Activated T-cell treated with anti-CD3 and anti-CD28 coated beads, Interleukin-2, amount 50 U/mL, for 48 hours (primary cell): ENCODE measurements at places on chromosomes 2 and 18.

DNA sequence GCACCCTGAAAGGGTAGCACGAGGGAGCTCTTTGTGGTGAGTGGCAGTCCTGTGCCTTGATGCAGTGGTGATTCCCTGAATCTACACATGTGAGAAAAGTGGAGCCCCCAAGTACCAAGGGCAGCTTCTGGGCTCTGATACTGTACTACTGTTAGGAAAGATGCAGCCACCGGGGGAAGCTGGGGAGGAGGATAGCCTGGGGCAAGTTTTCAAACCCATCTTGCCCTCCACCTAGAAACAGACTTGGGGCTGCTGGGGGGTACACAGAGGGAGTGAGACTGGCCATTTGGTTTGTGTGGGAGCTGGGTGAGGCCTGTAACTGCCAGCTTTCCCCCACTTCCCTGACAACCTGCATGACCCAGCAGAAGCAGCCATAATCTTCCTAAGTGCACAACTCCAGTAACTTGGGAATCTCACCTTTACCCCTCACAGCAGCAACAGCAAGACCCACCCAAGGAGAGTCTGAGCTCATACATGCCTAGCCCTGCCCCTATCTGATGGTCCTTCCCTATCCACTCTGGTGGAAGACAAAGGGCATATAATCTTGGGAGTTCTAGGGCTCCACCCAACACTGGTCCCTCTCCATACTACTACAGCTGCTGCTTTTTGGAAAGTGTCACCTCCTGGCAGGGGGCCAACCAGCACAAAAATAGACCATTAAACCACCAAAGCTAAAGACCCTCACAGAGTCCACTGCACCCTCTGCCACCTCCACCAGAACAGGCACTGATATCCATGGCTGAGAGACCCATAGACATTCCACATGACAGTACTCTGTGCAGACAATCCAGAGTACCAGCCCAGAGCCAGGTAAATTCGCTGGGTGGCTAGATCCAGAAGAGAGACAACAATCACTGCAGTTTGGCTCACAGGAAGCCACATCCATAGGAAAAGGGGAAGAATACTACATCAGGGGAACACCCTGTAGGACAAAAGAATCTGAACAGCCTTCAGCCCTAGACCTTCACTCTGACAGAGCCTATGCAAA is 8.2 kb downstream of the MALL start:
- no peak for DNase-seq

DNA sequence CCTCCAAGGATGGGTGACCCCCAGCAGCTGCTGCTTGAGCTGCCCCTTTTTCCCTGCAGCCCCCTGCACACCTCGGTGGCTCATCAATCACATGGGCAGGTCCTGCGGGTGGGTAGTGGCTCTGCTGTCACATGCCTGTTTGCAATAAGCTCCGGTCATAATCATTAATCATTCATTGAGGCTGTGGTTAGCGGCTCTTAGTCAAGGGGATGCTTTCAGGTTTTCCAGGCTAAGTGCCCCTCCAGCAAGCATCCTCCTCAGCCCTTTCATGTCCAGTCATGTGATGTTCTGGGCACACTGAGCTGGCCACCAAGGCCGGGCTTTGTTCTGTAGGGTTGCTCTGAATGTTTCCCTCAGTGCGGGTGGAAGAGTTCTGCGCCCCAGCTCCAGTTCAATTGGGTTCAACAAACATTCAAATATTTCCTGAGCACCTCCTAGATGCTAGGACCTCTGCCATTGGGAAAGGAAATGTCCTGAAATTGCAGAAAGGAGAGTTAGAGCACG is 96.4 kb upstream of the LDAH start:
- no peak for DNase-seq

- no peak for DNase-seq
These were observed 258.5 kb downstream of the KCNS3 start for GRCh38 chr2:18136881-18137475.

GRCh38 chr2:176479961-176480360 is 210.7 kb downstream of the MTX2 start:
- DNase-seq = no peak

DNA sequence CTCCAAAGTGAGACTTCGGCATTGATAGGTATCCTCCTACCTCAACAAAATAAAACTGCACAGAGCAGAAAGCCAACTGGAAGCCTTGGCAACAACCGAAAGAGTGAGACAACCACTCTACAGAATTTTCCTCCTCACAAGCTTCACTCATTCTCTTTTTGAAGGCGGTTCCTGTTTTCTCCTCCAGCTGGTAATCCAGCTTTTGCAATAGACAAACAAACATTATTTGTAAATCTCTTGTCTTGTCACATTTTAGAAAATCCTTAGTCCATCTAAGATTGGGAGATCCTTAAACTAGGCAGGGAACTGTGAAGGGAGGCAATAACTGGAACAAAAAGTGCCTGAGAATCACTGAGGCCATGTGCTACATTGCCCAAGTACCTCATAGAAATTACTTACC is 332.4 kb downstream of the BCL11A start:
- DNase-seq = no peak

DNA sequence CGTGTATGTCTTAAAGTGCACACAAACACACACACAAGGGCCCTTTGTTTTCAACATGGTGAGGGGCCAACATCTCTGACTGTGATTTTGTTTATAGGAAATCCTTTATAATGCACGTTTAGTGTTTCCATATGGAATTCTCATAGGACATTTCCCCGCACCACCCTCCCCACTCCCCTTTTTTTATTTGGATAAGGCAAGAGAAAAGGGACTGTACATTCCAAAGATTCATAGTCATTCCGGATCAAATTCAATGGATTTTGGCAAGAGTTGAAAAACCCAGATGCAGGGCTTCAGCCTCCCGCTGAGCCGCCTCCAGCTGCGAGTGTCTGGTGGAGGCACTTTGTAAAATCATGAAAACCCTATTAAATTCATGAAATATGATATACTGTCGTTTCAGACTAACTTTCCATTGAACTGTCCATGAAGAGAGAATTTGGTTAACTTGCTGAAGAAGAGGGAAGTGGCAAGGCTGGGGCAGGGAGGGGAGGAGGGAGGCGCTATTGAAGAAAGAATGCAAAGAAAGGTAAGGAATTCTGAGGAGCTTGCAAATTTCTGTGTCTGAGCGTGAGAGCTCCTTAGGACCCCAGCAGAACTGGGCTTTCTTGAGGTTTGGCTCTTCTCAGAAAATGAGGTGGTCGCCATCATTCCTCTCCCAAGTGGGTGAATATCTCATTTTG is 25.8 kb upstream of the SLC14A2 start:
- DNase-seq = no peak

- DNase-seq = no peak
These were observed 32.9 kb downstream of the KCNK3 start for GRCh38 chr2:26725521-26725820.

DNA sequence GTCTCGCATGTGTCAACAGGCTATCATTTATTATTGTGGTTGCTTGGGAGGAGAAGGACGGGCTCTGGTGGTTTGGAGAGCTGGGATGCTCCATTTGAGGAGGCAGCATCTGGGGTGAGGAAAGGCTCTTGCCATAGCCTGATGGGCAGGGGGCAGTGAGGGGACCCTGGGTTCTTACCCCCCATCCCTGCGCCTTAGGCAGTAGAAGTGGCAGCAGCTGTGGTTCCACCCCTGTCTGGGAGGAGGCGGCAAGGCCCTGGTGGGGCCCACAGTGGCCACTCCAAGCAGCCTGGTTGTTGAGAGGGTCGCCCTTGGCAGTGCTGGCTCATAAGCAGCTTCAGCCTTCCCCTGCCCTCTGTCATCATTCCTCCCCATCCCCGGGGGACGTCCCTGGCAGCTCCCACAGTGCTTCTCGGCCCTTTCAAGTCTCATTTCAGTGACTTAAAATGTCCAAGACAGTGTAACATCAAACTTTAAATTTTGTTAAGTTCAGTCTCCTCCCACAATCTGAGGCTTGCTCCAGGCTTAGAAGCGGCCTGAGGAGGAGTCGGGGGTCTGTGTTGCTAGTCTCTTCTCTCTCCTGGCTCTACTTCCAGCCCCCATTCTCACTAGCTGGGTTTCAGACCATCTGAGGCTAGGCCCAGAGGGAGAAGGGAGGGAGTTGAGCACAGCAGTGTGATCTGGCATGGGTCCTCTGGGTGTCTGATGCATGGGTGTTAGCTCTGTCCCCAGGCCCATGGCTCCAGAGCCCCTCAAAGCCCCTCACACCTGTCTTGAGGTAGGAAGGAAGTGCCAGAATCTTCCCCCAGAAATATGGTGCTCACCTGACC is 34.9 kb upstream of the PTPN4 start:
- DNase-seq = no peak

GRCh38 chr18:68387246-68387645 is 327.7 kb downstream of the TMX3 start:
- no peak for DNase-seq

DNA sequence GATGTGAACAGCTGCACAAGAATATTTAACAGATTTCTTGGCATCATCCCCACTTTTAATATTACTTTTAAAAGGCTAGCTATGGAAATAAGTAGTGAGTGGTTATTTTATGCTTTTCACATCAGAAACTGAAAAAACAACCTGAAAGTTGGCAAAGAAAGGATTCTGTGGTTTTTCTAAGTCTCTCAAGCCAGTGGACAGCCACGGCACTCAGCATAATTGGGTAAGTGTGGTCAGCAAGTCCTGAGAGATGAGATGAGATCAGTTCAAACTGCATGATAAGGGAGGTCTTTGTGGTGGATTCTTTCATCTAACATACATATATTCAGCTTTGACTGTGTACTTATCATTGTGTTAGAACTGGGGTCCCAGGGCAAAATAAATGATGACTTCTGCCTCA is 105.2 kb downstream of the LYPD6B start:
- DNase-seq = no peak

GRCh38 chr2:102282678-102283091 is 28.7 kb upstream of the IL1RL1 start:
- DNase-seq = no peak

GRCh38 chr2:50719837-50720696 is 311.9 kb downstream of the NRXN1 start:
- DNase-seq = no peak

GRCh38 chr2:220259662-220260061 is 632.2 kb downstream of the SLC4A3 start:
- DNase-seq = no peak

DNA sequence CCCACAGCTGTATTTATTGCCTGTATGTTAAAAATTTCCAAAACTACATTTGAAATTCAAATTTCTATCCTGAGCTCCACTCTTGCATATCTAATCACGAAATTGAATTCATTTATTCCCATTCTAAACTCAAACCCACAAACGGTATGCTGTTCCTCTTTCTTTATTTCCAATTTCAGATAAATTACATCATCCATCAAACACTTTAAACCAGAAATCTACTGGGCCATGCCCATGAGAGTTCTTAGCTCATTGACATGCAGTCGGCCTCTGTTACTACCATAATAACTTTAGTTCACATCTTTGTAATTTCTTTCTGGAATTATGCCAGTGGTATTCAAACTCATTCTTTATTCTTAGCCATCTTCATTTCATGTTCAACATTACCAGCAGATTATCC is 100.3 kb downstream of the COL3A1 start:
- DNase-seq = no peak

DNA sequence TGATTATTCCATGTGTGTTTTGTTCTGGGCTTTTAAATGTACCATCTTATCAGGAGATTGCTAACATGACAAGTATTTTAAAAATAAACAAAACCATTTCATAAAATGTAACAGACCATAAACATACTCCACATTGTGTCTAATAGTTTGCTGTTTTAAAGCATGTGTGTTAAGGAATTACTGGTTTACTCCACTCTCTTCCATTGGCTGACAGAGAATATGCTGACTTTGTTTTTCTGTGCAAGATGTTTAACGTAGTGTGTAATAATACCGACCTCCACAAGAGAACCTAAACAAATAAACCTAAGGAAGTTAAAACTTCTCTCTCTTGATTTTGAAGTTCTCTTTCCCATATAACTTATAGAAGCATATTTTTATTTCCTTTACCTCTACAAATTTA is 17.0 kb upstream of the TMEM18 start:
- DNase-seq = no peak

DNA sequence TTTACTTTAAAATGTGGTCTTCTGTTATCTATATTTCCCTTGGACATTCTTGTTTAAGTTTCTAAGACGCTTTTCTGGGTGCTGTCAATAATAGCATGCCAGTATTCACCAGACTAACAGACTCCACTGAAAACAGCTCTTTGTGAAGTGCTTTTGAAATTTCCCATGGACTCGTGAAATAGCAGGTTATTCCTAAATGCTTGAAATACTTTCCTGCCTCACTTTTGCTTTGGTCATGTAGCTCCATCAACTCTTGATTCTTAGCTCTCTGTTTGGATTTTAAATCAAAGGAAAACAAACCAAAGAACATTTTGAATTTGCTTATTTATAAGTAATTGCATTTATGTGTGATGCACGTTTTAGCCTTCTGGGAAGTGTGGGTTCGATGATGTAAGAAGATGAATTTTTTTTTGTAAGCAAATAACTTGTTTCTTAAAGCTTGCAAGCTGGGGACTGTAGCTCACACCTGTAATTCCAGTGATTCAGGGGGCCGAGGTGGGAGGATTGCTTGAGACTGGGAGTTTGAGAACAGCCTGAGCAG is 147.8 kb downstream of the WDSUB1 start:
- DNase-seq = no peak

GRCh38 chr2:105403241-105403782 is 4.5 kb upstream of the FHL2 start:
- DNase-seq = no peak

DNA sequence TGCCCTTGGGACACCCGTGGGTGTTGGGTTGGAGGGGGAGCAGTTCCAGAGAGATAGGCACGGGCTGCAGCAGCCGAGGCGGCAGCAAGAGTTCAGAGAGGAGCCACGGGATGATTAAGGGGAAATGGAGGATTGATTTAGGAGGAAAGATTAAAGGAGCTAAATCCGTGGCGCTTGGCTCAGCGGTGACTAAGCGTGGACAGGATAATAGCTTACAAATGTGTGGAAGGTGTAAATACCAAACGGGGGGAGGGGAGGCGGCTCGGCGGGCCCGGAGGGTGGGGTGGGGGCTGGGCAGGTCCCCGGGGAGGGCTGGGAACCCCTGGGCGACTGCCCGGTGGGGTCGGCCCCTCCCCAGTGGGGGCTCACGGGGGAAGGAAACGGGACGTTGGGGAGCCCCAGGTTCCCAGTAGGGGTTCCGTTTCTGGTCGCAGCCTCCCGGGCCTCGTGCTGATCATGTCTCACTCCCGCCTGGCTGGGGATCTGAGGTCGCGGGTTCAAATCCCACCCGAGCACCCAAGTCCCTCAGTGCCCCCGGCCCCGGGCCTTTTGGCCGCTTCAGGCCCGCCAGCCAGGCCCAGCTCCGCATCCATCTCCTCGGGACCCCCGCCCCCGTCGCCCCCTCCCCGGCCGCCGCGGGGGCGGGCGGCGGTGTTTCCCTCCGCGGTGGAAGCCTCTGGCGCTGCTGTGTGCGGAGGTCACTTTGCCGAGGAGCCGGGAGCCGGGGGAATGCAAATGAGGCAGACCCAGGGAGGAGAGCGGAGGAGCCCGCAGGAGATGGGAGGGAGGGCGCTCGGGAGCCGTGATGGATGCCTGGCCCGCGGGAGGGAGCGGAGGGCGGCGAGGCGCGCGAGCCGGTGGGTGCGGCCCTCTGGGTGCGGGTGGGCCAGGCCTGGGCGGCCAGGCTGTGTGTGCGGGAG is 8.1 kb downstream of the ASIC4 start:
- DNase-seq = no peak

- no peak for DNase-seq
These were observed 737.2 kb upstream of the HS6ST1 start for GRCh38 chr2:129055824-129056223.

GRCh38 chr2:216572582-216573578 is 60.3 kb upstream of the IGFBP2 start:
- no peak for DNase-seq

GRCh38 chr2:113185664-113186432 is 12.1 kb downstream of the PSD4 start:
- no peak for DNase-seq

- DNase-seq = no peak
These were observed 170.9 kb upstream of the PXDN start for GRCh38 chr2:1915196-1915595.

- no peak for DNase-seq
These were observed 45.0 kb upstream of the ALPP start for GRCh38 chr2:232333361-232334135.
